ENCODE measurements at places on chromosomes 1 and 21. TPM values are rescaled to one million over a fixed set of nuclear protein-coding genes. Genes with fewer than 3 reads are reported as not detected.

LIN28A gene
- polyA plus RNA-seq, result not detected

ADAMTSL4 gene
- polyA plus RNA-seq, result 50.4 TPM

PCBP3 gene
- polyA plus RNA-seq, result not detected

DNA sequence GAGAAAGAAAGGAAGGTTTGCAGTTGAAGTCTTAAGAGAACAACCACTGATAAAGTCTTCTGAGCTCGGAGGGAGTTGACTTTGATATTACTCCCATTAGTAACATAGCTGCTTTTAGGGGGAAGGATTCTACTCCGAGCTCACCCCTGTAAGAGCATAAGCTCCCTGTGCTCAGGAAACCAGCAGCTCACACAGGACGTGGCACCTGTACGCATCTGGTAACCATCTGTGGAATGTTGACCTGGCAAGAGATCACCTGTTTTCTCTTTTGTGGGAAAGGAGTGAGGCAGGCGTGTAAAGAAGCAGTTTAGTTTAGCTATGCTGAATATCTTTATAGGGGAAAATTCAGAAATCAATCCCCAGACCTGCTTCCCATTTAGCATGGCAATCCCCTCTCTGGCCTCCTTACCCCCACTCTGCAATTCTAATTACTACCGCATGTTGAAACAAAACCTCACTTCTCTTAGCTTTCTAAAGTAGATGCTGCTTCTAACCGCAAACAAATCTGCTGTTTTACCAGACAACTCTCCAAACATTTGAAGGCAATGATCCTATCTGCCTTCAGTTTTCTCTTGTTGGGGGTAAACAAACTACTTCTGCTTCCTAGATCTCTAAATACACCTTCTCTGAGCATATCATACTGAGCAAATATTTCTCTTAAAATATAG, 121.8 kb upstream of the KCNK1 start:
- no peak for DNase-seq

DNA sequence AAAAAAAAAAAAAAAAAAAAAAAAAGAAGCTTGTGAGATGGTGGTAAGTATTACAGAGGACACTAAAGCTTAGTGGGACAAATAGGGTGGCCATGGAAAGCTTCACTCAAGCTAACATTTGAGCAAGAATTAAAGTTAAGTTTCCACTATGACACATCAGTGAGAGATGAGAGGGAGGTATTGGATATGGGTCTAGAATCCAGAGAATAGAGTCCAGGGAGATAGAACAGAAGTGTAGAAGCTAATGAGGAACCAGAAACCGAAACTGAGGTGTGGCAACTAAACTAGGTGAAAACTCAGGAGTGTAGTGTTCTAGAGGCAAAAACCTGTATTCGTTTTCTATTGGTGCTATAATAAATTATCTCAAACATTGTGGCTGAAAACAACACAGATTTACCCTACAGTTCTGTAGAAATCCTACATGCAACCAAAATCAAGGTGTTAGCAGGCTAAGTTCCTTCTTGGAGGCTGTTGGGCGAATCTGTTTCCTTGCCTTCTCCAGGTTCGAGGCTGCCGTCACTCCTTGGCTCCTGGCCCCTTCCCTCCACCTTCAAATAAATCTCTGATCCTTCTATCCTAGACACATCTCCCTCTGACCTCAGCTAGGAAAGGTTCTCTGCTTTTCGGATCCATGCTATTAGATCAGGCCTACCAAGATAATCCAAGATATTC, 36.2 kb downstream of the PTP4A2 start:
- no peak for DNase-seq

GRCh38 chr1:230824551-230824918, 43.8 kb downstream of the C1orf198 start:
- DNase-seq, result peak; percentile 67

DNA sequence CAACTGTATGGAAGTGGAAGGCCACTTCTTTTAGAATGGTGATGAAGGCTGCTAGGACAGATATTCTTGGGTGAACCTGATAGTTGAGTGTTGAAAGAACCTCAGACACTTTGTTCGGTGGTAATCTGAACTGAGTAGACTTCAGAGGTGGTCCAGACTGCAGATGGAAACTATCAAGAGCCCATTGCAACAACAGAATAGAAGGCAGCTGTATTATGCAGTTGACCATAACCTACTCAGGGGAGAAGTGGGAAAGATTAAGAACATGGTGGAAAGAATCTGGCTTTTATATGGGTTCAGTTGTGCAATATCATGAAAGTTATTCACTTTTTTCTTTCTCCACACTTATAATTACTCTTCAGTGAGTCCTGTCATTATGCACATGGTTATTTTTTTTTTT, 194.0 kb downstream of the KCNK2 start:
- DNase-seq, result no peak

DNA sequence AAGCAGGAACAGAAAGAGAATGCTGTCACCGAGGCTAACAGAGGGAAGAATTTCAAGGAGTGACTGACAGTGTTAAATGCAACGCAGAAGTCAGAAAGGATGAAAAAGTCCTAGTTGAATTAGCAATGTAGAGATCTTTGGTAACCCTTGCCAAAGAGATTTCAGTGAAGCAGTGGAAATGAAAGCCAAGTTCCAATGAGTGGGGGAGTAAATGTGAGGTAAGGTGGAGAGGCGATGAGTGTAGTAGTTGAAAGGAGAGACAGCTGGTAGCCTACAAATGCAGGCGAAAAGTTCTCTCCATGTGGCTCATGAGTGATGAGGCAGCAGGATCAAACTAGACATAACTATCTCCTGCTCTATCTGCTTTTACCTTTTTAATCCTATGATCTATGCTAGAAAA, 74.6 kb upstream of the IPO9 start:
- DNase-seq, result no peak

Measured in aorta (tissue), 5 donors.